ENCODE measurements at places on chromosomes 16 and 17.

DNA sequence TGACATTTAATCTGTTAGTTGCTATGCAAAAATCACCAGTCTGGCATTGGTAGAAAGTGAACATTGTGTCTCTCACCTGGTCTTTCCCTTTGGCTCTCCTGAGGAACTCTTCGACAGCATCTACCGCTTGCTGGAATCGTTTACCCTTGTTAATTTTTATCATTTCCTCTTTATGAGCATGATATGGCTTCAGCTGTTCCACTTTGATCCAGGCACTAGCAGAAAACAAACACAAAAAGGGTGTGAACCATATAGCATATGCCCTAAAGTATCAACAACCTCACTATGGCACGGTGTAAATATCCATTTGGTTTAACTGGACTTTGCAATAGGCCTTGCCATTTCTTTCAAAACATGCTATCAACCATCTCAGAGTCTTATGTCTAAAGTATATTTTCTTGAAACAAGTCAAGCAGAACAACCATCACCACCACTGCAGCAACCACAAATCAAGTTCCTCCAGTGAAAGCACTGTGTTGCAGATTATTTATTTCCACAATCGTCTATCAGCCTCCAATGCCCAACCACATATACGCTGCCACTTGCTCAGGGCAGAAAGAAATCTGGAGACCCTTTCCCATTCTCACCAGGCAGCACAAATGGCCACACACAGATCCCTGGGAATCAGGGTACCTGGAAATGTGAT, 14.3 kb downstream of the GLYR1 start:
- DNase-seq = no peak
- H3K4me1 ChIP-seq = no peaks in the 10 kb centered on the region
- H3K4me3 ChIP-seq = no peak overlapping the region
- H3K27ac ChIP-seq = no peak overlapping the region

DNA sequence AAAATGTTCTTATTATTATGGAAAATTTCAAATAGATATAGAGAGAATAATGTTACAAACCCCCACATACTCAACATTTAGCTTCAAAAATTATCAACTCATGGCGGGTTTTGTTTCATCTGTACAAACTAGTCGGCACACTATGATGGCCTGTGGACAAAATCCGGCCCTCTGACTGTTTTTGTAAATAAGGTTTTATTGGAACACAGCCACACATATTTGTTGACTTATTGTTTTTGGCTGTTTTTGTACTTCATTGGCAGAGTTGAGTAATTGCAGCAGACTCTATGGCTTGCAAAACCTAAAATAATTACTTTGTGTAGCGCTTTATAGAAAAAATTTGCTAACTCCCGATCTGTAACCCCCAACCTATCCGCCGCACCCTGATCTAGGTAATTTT, 41.4 kb upstream of the CLEC18A start:
- 0 out of 2 replicates have a peak, but pooled peaks cover 9% of the 10 kb centered on the region for H3K36me3 ChIP-seq
- H3K4me1 ChIP-seq = no peaks in the 10 kb centered on the region
- no peak for DNase-seq
- no peaks in the 10 kb centered on the region for H3K27me3 ChIP-seq

DNA sequence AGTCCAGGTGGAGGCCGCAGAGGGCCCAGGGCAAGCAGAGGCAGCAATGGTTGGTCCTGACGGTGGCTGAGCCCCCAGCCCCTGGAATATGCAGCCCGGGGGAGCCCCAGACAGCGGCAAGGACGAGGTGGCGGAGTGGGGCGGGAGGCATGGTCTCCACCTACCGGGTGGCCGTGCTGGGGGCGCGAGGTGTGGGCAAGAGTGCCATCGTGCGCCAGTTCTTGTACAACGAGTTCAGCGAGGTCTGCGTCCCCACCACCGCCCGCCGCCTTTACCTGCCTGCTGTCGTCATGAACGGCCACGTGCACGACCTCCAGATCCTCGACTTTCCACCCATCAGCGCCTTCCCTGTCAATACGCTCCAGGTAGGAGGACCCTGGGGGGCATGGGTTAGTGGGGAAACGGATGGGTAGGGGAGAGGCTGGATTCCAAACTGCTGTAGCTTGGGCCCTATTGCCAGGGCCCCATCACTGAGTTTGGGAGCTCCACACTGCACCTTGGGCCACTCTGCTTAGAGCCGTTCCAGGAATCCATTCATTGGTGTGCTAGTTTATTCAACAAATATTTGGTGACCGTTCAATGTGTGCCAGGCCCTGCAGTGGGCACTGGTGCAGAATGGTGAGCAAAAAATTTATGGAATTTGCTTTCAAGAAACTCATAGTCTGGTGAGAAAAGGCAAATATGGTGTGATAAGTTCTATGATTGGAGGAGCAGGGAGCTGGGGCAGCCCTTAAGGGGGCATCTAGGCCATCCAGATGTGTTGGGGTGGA, 3.8 kb downstream of the RASL10B start:
- H3K27me3 ChIP-seq = peaks cover 22% of the 10 kb centered on the region
- no peak overlapping the region for H3K4me3 ChIP-seq

DNA sequence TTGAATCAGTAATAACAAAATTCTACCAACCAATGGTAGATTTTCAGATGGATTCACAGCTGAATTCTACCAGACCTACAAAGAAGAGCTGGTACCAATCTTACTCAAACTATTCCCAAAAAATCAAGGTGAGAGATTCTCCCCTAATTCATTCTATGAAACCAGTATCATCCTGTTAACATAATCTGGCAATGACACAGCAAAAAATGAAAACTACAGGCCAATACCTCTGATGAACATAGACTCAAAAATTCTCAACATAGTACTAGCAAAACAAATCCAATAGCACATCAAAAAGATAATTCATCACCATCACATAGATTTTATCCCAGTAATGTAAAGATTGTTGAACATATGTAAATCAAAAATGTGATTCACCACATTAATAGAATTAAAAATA, 234.4 kb upstream of the KIF2B start:
- H3K27ac ChIP-seq = no peak overlapping the region
- no peak for DNase-seq
- no peaks in the 10 kb centered on the region for H3K4me1 ChIP-seq

DNA sequence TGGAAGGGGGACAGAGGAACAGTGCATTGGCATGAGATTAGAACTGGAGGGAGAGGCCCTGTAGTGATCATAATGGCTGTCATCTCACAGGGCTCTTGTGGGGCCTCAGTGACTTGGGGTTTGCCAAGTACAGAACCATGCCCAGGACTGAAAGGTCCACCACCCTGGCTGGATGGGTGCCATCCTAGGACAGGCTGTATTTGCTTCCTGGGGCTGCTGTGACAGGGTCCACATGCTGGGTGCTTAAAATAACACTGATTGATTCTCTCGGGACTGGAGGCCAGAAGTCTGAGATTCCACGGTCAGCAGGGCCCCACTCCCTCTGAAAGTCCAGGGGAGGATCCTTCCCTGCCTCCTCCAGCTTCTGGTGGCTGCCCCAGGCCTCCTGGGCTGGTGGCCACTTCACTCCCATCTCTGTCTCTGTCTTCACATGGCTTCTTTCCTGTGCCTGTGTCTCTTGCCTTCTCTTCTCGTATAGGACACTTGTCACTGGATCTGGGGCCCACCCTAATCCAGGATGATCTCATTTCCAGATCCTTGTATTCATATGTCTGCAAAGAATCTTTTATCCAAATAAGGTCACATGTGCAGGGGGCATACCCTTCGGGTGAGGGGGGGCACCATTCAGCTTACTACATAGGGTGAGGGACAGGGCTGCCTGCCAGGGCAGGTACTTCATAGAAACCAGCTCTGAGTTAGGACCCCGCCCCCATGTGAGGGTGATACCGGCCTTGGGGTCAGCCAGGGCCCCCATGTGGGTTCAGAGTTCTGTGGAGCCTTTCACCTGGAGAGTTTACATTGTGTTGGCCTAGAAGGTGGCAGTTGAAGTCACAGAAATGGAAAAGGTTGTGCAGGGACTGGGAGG, 52.6 kb downstream of the USP22 start:
- H3K4me3 ChIP-seq = no peak overlapping the region
- H3K27me3 ChIP-seq = no peaks in the 10 kb centered on the region
- H3K27ac ChIP-seq = no peak overlapping the region
- H3K36me3 ChIP-seq = no peaks in the 10 kb centered on the region
- H3K4me1 ChIP-seq = peaks cover 5% of the 10 kb centered on the region
- DNase-seq = no peak

DNA sequence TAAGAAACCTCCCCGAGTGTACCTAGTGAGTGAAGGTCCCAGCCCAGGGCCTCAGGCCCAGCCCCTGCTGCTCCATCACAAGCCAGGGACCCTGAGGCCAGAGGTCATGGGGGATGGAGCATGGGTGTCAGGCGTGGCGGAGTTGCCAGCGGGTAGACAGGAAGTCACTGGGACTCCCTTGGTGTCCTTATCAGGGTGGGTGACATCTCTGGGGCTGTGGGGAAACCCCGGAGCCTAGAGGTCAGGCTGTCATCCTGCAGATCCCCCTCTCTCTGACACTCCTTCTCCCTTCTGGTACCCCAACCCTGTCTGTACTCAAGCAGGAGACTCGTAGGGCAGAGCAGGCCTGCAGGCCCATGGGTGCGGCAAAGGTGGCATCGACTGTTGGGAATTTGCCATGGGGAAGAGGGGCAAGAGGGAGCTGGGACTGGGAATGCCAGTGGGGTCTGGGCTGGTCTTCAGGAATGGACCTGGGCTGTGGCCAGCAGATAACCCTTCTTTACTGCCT, 10.8 kb upstream of the ADGRG1 start:
- DNase-seq = no peak
- H3K4me1 ChIP-seq = peaks cover 11% of the 10 kb centered on the region
- H3K27me3 ChIP-seq = no peaks in the 10 kb centered on the region
- no peak overlapping the region for H3K27ac ChIP-seq

- no peak overlapping the region for H3K4me3 ChIP-seq
- no peak overlapping the region for H3K27ac ChIP-seq
- H3K36me3 ChIP-seq = no peaks in the 10 kb centered on the region
- no peak for DNase-seq
These were observed 7.2 kb downstream of the USP7 start for GRCh38 chr16:8956265-8957062.

DNA sequence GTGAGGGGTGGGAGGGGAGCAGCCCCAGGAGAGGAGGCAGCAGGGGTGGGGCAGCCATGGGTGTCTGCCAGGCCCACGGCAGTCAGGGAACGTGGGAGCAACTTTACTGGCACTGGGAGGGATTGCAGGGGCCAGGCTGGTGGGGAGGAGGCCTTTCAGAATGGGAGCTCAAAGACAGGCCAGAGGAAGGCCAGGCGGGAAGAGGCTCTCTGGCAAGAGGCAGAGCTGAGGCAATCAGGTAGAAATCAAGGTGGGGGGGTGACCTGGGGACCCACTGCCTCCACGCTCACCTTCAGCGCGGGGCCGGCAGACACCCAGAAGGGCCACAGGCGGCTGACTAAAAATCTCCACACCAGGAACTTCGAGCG, 11.9 kb upstream of the GSE1 start:
- no peak overlapping the region for H3K4me3 ChIP-seq
- no peaks in the 10 kb centered on the region for H3K27me3 ChIP-seq
- no peaks in the 10 kb centered on the region for H3K36me3 ChIP-seq
- no peak overlapping the region for H3K27ac ChIP-seq

- peaks cover 11% of the 10 kb centered on the region for H3K27me3 ChIP-seq
- DNase-seq = no peak
- no peak overlapping the region for H3K4me3 ChIP-seq
These were observed 10.4 kb downstream of the KCNH6 start for GRCh38 chr17:63533433-63534077.

DNA sequence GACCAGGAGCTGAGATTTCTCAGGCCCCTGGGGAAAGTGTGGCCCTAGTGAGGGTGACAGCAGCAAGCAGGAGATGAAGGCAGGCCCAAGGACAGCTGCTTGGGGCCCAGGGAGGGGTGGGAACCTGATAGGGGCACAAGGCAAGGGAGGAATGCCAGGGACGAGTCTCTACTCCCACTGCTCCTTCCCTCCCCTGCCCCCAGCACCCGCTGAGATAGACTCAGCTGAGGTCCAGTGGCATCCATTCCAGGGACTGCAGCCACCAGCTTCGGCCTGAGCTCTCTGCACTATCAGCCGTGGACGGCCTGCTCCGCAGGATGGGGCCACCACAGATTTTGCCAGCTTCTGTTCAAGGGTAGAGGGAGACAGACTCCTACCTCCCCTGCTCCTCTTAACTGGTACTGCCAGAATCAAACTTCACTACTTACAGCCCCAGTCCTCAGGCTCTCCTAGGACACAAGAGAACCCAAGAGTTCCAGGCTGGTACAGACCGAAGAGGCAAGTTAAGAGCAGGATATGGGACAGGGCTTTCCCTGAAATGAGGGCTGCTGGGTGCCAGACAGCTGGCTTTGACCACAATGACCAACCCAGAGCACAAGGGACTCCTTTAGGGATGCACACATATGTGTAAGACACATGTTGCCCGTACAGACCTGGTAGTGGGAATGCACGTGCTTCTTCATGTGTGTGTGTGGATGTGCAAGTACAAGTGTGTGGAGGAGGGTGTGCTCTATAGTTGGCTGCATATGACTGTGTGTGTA, 5.5 kb downstream of the CACNB1 start:
- no peaks in the 10 kb centered on the region for H3K27me3 ChIP-seq
- H3K36me3 ChIP-seq = peaks cover 11% of the 10 kb centered on the region
- H3K27ac ChIP-seq = no peak overlapping the region
- DNase-seq = no peak
- H3K4me3 ChIP-seq = no peak overlapping the region

GRCh38 chr17:76102944-76103273, 678 bp downstream of the EXOC7 start:
- no peaks in the 10 kb centered on the region for H3K27me3 ChIP-seq
- H3K36me3 ChIP-seq = peaks cover 9% of the 10 kb centered on the region
- H3K27ac ChIP-seq = 0 out of 2 replicates have a peak overlapping the region, but pooled peaks have one; percentile 16
- H3K4me3 ChIP-seq = peak overlapping the region; percentile 53
- no peak for DNase-seq

- H3K36me3 ChIP-seq = no peaks in the 10 kb centered on the region
- H3K4me3 ChIP-seq = no peak overlapping the region
- no peak overlapping the region for H3K27ac ChIP-seq
- no peaks in the 10 kb centered on the region for H3K27me3 ChIP-seq
- no peak for DNase-seq
These were observed 9.6 kb downstream of the BANP start for GRCh38 chr16:87960852-87961251.

GRCh38 chr17:31935512-31935911, 1.3 kb upstream of the SUZ12 start:
- no peaks in the 10 kb centered on the region for H3K36me3 ChIP-seq
- no peak overlapping the region for H3K4me3 ChIP-seq
- no peak for DNase-seq
- H3K4me1 ChIP-seq = no peaks in the 10 kb centered on the region

- no peak overlapping the region for H3K27ac ChIP-seq
- no peak for DNase-seq
- H3K27me3 ChIP-seq = no peaks in the 10 kb centered on the region
- no peaks in the 10 kb centered on the region for H3K4me1 ChIP-seq
- H3K4me3 ChIP-seq = no peak overlapping the region
- H3K36me3 ChIP-seq = no peaks in the 10 kb centered on the region
These were observed 580.2 kb downstream of the CDH11 start for GRCh38 chr16:64541621-64542020.

- H3K27ac ChIP-seq = no peak overlapping the region
- no peaks in the 10 kb centered on the region for H3K4me1 ChIP-seq
- no peaks in the 10 kb centered on the region for H3K27me3 ChIP-seq
- no peak overlapping the region for H3K4me3 ChIP-seq
These were observed 53.2 kb downstream of the AMFR start for GRCh38 chr16:56372013-56372634.
